ENCODE measurements at places on chromosomes 5 and 9.
A peak's percentile ranks its signal among the peaks of the same experiment; 100 is the strongest.

GRCh38 chr9:99828417-99829176, 6.9 kb downstream of the NR4A3 start:
- no peak for DNase-seq

DNA sequence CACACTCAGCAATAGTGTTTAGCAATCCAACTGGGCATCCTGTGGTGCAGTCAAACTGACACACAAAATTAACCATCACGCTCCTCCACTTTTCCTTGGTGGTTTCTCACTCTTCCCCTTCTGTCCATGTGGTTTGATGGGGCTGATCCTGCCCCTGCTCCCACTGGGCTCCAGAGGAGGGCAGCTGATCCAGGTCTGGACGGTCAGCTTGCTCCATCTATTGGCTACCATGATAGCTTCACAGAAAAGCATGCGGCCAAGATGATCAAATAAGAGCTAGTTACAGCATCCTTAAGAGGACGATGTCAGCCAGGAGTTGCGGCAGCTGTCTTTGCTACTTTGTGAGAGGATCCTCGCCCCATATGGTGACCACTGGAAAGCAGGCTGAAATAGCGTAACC, 29.6 kb upstream of the RANBP17 start:
- no peak for DNase-seq

DNA sequence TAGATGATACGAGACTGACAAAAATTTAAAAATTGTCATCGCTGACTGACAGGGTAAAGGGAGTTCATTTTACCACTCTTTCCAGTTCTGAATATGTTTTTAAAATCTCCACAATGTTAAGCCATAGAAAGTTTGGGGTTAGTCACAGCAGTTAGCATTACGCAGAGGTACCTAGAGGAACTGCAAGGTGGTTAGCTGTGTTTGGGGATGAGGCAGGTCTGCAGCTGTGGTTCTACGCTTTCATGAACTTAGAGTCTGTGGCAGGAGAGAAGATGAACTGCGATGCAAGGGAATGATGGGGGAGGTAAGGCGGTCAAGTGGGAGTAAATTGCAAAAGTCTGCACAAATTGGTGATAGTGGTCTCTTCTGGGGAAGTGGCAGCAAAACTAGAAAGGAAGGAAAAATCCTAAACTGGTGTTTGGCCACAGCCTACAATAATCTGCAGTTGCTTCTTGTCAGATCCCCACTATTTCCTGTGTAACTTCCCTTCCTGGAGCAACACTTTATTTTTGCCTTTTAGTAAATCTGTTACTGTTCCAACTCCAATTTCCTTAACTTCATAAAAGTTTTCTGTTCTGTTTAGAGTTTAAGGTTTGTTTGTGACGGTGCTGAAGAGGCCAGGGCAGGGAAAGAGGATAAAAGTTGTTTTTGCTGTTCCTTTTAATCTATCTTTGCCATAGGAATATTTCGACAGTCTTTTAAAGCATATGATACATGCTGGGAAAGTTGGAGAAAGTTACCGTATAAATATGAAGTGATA, 38.6 kb upstream of the SNX2 start:
- no peak for DNase-seq

- DNase-seq = no peak
Observed at GRCh38 chr5:112142769-112143270, 276.3 kb downstream of the EPB41L4A start.

- peak; percentile 47 for DNase-seq
Observed at GRCh38 chr9:114504341-114505186, 709 bp downstream of the WHRN start.

GRCh38 chr9:123225995-123226394, 42.4 kb downstream of the STRBP start:
- DNase-seq = no peak

DNA sequence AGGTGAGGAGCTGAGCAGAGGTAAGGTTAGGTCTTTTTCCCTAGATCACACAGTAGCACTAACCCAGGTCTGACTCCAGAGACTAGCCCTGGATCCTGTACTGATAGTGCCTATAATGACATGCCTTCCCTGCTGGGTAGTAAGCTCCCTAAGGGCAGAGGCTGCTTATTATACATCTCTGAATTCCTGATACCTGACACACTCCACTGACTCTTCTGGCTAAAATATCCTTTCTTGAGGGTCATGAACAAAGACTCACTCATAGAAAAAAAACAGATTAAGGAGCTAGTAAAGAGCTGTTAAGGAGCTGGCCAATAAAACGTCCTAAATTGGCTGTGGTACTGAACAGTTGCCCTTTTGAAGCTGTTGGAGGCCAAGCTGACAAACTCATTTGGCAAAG, 149.0 kb upstream of the ITGA1 start:
- DNase-seq = no peak

DNA sequence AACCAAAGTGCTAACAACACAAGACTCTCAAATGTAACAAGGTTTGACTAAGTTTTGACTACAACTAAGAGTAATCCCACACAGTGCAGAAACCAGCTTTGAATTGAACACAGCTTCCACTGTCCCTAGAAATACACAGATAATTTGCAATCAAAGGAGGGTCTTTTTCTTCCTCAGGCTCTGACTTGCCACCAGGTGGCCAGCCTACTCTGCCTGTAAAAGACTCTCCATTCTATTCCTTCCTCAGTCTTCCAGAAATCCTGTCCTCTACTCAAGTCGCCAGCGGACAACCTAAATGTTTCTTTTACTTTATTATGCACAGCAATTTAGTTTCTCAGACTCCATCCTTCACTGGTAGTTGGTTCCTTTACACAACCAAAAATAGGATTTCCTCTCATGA, 32.2 kb upstream of the MCTP1 start:
- DNase-seq = no peak

DNA sequence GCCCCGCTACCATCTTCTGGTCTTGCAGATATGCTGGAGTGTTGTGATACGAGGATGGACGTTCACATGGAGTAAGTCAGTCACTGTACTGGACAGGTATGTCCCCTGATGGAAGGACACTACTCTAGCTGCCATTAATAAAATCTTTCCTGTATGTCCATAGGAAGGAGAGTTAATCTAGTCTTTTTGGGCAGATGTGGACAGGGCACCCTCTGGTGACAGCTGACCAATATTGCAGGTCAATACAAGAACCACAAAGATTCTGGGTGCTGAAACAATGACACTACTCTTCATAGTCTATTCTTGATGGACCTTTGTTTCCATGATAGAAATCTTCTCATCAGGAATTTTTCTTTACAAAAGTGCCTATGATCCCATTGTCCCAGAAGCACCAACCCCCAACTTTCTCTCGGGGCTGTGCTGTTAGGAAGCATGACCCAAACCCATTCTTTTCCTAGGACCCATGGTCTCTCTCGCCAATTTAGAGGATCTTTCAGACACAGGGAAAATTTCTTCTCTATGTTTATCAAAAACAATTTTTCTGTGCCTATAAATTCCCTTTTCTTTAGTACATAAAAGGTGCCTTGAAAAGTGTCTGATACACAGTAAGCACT, 376.9 kb downstream of the DTWD2 start:
- no peak for DNase-seq

GRCh38 chr9:7973123-7973522, 173.5 kb upstream of the DMAC1 start:
- DNase-seq = no peak

- no peak for DNase-seq
Observed at GRCh38 chr5:61402244-61402823, 70.3 kb downstream of the ZSWIM6 start.

GRCh38 chr5:64900618-64901017, 131.9 kb downstream of the CWC27 start:
- DNase-seq = no peak

- peak; percentile 32 for DNase-seq
Observed at GRCh38 chr9:36154331-36154952, 14.7 kb upstream of the CCIN start.

- DNase-seq = no peak
Observed at GRCh38 chr9:34443976-34444375, 14.4 kb downstream of the FAM219A start.

DNA sequence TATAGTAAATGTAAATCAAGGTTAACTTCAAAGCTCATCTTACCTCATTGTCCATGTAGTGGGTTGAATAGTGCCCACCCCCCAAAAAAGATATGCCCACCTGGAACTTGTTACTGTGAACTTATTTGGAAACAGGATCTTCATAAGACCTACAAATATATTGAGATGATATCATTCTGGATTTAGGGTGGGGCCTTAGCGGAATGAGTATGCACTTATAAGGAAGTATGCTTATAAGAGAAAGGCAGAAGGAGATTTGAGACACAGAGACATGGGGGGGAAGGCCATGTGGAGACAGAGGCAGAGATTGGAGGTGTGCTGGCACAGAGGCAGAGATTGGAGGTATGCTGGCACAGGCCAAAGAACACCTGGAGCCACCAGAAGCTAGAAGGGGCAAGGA, 2.6 kb upstream of the PRRC1 start:
- no peak for DNase-seq

GRCh38 chr5:181164076-181164952, 16.9 kb downstream of the OR2V2 start:
- DNase-seq = no peak

- DNase-seq = no peak
Observed at GRCh38 chr5:155532621-155533311, 519.2 kb downstream of the KIF4B start.

- DNase-seq = no peak
Observed at GRCh38 chr9:2583308-2584013, 38.1 kb upstream of the VLDLR start.

DNA sequence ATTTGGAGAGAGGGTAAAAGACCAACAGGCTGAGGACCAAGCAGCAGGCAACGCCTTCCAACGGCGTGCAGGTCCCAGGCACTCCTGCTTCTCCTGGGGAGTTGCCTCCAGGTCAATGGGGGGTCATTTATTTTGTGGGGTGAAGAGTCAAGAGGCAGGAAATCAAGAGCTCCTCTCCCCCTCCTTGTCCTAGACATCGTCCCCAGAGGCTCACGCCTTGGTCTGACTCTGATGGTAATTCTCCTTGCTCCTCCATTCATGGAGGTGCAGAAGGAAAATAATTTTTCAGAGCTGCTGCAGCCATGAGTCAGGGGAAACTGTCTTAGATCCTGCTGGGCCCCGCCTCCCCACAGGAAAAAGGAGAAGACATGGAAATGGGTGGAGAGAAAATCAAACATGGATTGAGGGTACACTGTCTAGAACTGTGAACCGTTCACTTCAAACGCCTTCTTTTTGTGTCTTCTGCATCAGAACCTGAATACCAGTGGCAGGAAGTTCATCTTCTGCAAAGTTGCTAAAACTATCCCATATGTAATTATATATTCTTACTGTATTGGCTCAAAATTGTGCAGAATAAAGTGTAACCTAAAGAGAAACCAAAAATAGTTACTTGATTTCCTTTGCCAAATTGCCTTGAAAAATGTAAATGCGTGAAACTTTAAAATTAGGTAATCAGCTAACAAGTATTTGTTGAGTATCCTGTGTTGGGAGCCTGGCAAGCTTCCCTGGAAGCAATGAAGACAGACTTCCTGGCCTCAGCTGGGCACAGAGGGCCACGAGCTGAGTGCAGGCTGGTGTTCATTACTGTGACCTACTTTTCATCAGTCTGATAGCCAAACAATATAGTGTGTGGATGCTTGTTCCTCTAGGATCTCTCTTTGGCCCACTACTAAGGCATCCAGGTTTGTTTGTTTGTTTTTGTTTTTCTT, 142.0 kb downstream of the CMYA5 start:
- no peak for DNase-seq

DNA sequence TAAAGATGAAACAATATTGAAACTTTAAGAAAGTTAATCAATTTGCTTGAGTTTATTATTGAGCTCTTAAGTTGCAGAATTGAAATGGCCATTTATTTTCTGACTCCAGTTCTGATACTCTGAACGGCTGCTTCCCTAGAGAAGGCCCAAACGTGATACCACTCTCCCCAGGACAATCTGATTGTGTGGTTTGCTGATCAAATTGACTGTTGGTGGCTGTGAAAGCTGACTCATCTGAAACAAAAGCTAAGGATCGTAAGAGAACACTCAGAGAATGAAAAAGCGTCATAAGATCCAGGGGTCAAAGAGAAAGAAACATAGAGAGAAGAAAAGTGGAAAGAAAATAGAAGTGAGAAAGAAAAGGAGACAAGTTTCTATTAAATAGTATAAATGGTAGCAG, 147.2 kb downstream of the IZUMO3 start:
- no peak for DNase-seq

DNA sequence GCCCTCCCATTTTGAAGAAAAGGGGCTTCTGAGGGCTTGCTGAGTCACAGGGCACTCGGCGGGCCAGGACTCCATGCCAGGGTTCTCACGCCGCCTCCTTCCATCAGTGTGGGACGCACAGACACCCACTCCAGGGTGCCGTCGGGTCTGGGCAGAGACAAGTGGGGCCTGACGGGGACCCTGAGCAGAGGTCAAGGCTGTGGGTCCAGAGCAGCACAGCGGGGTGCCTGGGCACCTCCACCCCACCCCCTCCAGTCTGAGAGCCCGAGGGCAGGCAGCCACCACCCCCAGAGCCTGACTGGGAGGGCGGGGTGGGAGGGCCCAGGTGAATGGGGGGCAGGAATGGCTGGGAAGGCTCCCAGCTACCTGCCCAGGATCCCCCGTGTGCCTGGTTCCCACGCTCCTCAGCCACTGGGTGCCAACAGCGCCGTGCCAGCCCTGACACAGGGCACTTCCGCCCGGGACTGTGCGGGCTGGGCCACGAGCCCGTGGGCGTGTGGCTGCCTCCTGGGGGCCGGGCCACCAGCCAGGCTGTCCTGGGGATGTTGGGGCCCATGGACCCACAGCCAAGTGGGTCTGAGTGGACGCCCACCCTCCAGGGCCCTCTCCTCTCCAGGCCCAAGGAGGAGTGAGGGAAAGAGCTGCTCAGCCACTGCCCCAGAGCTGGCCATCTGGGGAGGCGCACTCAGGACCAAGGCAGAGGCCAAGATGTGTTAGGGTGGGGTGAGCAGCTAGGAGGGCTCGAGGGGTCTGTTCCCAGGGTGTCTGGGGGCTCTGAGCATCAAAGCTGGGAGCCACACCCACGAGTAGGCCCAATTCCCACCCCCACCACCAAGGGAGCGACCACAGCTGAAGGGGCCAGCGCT, 10.1 kb upstream of the NRARP start:
- DNase-seq = no peak

DNA sequence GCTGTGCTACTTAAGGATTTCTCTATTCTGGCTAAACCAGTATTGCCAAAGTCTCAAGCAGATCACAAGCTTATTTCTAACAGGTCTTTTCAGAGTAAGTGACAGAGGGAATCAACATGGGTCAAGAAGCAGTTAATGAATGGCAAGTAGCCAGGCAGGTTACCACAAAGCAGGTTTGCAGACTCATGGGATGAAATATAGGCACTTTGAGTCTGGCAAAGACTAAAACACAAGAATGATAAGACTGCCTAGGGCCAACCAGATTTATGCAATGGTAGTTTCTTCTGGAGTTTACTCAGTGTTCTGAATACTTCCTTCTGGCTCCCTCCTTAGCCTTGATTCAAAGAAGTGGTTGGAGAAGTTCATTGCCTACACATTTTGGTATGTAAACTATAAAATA, 3.6 kb downstream of the HMGCS1 start:
- no peak for DNase-seq

DNA sequence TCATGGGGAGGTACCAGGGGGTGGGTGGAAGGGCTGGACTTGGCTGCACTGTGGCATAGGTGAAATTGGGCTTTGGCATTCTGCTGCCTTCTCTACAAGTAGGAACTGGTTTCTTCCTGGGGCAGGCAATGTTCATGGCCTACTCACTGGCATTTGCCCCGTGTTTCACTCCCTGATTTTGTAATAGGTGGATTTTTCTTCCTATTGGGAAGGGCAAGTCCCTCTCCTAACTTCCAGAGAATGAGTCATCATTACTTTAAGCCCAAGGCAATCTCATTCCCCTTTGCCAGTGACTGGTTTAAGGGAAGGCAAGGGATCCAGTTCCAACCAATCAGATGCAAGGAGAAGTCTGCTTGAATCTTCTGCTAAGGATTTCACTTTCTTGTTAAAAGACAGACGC, 67.9 kb upstream of the ANKRD55 start:
- no peak for DNase-seq

- no peak for DNase-seq
Observed at GRCh38 chr9:70133253-70134208, 89.9 kb downstream of the MAMDC2 start.
